ENCODE measurements at places on chromosomes 3 and 15.

DNA sequence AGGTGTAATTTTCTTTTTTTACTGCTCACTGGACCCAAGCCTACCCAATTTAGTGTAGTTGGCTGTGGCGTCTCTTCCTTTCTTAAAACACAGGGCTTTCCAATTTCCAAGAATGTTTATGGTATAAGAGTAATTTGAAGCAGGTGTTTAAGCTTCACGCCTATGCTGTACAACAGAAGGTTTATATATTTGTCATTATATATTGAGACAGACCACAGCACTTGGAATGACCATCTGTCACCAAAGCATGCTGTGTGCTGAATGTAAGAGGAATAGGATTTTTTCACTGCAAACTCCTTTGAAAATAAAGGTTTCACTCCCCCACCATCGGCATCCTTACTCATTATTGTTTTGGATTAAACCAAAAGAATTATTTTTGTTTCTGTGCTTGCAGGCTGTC, 325.7 kb downstream of the OTOL1 start:
- DNase-seq = no peak

- DNase-seq = no peak
These were observed 31.3 kb downstream of the ASB7 start for GRCh38 chr15:100633763-100634075.

DNA sequence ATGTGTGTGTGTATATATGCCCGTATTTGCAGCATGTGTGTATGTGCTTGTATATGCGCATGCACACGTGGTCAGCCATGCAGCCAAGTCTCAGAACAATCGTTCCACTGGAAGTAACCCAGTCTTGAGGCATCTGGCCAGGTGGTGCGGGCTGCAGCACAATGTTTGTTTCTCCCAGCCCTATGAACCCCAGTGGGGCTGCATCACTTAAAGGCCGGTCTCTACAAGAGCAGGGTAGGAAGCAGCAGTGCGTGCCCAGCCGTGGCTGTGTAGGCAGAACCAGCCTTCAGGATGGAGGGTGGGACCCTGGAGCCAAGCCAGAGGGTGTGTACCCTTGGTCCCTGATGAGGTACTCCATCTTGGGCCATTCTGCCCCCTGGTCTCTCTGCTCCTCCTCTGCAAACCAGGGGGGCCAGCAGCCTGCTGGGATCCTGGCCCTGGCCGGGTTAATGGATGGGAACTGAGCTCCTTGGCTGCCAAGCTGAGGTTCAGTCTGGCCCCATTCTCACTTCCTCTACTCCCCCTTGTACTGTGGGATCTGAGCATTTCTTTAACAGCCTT, 11.8 kb downstream of the KLF13 start:
- DNase-seq = no peak

- DNase-seq = no peak
These were observed 23.0 kb downstream of the IGF1R start for GRCh38 chr15:98671060-98672008.

GRCh38 chr15:68214838-68215254, 9.7 kb upstream of the CALML4 start:
- no peak for DNase-seq

DNA sequence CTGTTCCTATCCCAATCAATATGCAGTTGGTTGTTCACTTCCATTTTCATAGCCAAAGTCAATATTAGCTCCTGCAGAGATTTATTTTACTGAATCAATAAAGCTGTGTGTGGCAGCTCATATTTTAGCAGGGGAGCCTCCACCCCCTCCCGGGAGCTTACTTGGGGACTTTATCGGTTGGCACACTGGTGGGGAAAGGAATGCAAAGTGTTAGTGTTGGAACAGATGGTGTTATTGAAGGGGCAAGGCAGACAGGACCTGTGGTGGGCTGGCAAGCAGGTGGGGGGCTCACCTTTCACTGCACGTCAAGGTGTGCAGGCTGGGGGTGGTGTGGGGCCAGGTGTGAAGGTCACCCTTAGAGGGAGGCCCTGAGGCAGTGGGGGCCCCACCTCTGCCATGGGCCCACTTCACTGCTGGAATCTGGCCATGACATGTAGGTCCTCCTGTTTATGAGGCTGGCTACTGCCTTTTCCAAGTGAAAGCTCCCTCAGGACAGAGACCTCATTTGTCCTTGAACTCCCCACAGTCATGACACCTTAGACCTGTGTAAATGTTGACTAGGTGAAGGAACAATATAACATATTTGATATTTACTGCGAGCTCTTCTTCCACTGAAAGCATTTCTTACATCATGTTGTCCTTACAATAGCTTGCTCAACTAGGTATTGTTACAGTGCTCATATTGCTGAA, 44.0 kb upstream of the SEC22A start:
- no peak for DNase-seq

GRCh38 chr3:3170998-3171397, 8.5 kb downstream of the CRBN start:
- no peak for DNase-seq

GRCh38 chr15:98924401-98925049, 83.1 kb downstream of the PGPEP1L start:
- no peak for DNase-seq

DNA sequence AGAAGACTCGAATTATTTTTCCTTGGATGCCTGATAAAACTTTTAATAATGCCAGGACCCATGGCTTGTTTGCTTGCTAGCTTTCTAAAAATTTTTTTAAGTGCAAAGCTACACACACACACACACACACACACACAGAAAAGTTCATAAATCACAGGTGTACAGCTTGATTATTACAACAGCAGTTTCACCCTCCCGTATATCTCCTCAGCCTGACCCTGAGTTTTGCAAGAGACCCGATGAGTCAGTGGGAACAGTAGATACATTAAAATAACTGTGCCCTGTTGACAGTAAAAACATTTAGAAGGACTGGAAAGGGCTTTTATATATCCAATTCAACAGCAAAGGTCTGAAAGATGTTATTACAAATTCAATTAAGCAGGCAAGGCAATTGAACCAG, 46.7 kb downstream of the EMC4 start:
- no peak for DNase-seq

DNA sequence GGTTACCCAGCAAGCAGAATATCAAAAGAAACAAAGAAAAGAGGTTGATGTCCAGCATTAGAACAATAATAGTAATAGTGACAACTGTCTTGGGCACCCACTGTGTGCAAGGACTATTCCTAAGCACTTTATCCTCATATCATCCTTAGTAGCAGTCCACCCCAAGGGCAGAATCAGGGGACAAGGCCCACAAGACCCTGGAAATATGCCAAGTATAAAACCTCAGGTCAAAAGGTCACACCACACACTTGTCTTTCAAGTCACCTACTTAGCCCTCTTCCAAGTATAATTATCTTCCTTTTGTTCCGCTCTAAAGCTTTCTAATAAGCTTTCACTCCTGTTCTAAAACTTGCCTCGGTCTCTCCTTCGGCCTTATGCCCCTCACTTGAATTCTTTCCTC, 124.0 kb upstream of the STT3B start:
- no peak for DNase-seq

DNA sequence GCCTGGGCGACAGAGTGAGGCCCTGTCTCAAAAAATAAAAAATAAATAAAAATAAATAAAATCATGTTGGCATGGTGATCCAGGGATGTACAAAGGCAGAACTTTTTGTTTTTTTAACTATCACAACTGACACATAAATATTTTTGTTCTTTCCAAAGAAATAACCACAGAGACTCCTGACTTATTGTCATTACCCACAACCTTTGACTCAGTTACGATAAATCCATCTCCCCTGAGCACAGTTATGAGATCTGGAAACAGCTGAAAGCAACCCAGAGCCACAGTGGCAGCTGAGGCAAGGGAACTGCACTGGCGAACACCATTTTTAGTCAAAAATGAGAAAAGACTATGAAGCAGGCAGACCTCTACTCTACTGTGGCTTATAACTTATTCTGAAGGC, 24.0 kb downstream of the OSBPL10 start:
- DNase-seq = no peak

- no peak for DNase-seq
These were observed 106.5 kb downstream of the ERC2 start for GRCh38 chr3:56361731-56362130.

- no peak for DNase-seq
These were observed 129.0 kb downstream of the ERC2 start for GRCh38 chr3:56339244-56339643.

DNA sequence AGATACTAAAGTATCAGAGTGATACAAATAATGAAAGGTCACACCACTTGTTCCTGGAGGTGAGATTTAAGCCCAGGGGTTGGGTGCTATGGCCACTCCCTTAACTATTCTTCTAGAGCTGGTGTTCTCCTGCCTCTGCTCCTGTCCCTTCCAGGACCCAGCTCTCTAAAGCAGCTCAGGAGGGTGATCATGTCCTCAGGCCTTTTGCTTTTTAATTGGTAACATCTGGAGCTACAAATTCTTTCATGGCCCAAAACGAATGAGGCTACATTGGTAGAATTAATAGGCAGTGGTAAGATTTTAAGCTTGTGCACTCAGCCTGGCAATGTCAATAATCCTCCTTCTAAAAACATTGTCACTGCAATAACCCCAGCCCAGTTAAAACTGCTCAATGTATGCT, 38.2 kb upstream of the CNOT10 start:
- no peak for DNase-seq

DNA sequence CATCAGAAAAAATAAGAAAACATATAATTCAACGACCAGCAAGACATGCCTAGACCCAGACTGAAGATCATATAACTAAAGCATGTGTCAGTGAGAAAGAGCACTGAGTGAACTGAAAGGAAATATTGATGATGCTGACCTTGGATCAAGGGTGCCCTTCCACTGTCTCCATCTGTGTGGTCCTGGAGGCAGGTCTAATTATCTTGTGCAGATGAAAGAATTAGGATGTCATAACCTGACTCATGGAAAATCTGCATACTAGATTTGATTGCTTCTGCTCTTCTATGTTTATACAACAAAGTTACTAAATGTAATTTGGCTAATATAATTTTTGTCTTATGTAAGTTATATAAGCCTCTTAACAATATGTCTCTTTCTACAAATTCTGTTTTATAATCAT, 264.6 kb upstream of the TGFBR2 start:
- DNase-seq = no peak

DNA sequence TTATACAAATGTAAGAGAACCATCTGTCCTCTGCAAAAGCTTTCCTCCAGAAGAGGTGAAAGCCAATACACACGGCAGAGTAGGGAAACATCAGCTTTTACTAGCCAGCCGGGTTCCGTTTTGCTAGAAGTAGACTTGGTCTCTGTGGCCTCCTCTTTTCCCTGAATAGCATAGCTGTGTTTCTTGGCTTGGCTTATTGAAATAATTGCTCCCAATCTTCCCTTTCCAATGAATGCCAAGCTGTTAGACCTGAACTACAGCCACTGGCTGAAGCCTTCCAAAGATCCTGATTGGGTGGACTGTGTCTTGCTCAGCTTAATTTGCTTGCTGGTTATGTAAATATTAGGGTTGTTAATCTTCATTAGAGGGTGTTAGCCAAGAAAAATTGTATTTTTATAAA, 157.8 kb upstream of the ROPN1 start:
- no peak for DNase-seq

DNA sequence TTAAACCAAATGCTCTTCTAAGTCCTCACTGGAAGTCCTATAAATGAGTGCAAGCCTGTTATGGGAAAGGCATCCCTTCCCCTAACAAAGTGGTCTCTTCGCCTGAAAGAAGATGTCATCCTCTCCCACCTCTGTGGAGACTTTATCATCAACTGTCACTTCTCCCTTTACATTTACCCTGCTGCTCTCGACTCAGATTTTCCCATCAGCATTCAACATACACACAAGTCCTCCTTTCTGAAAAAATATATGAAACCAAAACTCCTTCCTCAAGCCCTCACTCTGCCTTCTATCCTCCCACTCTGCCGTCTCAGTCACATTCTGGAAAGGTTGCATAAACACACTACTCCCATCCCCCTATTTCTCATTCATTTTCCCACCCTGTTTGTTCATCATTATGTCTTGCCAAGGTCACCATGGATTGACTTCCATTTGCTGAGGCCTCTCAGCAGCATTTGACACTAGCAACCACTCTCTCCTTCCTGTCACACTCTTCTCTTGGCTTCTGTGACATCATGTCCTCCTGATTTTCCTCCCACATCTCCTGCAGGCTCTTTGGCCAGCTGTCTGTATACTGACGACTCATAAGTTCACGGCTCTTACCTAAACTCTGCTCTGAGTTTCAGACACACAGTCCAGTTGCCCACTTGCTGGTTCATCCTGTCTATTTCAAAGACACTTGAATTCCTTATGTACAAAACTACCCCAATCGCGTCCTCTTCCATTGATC, 70.3 kb upstream of the SMAD3 start:
- no peak for DNase-seq

DNA sequence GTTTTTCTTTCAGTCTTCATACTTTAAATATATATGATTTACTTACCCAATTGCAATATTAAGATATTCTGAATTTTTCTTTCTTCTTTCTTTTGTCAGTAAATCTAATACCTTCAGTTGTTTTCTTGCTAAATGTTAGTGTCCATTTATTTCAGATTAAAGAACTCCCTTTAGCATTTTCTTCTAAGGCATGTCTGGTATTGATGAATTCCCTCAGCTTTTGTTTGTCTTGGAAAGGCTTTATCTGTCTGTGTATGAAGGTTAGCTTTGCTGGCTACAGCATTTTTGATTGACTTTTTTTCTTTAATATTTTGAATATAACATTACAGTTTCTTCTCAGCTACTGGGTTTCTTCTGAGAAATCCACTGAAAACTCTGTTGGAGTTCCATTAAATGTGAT, 64.0 kb upstream of the PLSCR4 start:
- DNase-seq = no peak

DNA sequence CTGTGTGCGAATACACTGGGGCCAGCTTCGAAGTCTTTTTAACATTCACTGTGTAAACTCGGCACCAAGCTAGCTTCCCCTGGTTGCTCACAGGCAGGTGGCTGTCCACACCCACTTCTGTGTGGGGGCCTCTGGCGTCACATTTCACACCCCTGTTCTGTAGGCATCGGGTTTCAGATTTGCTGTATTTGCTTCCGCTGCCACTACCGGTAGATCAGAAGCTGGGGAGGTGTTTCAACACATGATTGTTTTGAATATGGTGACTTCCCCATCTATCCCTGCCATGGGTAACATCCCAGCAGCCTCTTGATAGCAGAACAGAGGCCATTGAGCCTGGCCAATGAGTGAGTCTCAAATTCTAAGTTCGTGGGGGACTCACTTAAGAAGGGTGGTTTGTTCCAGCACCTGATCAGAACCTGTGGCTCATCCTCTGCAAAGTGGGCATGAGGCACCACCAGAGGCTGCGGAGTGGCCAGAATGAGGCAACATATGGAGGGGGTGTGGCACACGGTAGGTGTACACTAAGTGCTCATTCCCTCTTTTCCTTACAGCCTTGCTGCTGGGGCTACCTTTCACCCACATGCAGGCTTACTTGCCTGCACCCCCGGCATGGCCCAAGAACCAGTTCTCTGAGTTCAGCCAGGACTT, 61.5 kb downstream of the IQSEC1 start:
- DNase-seq = no peak

GRCh38 chr15:47971637-47972036, 149.2 kb upstream of the SLC24A5 start:
- DNase-seq = no peak
